ENCODE measurements at places on chromosomes 7 and 10.

- no peak for DNase-seq
Observed at GRCh38 chr7:92602352-92603088, 12.3 kb upstream of the FAM133B start.

DNA sequence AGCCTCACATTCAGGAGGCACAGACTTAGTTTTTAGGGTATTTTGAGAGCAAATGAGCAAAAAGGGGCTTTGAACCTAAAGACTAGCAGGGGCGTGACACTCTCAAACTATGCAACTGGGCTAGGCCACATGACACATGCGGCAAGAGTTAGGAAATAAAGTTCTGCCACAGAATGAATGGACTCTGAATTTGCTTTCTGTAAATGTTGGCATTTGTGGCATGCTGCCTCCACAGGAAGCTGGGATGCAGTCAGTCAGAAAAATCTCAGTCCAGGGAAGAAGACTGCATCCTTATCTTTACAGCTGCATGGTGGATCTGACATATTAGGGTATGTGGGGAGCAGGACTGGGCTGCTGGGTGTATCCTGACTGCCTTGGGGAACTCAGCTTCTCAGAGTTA is 181.0 kb downstream of the COBL start:
- DNase-seq, result no peak

DNA sequence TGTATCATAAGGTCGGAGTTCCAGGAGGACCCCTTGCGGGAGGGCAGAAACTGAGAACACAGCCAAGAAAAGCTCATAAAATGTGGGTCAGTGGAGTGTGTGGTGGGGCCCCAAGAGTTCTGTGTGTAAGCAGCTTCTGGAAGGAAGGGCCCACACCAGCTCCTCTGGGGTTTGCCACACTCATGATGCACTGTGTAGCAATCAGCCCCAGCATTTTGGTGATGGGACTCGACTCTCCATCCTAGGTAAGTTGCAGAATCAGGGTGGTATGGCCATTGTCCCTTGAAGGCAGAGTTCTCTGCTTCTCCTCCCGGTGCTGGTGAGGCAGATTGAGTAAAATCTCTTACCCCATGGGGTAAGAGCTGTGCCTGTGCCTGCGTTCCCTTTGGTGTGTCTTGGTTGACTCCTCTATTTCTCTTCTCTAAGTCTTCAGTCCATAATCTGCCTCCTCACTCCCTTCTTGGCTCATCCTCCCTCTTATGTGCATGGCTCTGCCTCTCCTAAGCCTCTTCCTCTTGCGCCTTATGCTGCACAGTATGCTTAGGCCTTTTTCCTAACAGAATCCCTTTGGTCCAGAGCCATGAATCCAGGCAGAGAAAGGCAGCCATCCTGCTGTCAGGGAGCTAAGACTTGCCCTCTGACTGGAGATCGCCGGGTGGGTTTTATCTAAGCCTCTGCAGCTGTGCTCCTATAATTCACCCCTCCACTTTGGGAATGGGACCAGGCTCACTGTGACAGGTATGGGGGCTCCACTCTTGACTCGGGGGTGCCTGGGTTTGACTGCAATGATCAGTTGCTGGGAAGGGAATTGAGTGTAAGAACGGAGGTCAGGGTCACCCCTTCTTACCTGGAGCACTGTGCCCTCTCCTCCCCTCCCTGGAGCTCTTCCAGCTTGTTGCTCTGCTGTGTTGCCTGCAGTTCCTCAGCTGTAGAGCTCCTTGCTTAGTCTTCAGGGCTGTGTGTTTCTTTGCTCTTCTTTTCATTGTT is 17.8 kb downstream of the PRSS2 start:
- DNase-seq, result no peak

GRCh38 chr10:118844731-118845521 is 90.2 kb upstream of the CACUL1 start:
- DNase-seq, result no peak

GRCh38 chr10:122307669-122308416 is 36.7 kb downstream of the BTBD16 start:
- DNase-seq, result no peak
